Panc1 (cell line): ENCODE measurements at places on chromosomes 3 and 15.

DNA sequence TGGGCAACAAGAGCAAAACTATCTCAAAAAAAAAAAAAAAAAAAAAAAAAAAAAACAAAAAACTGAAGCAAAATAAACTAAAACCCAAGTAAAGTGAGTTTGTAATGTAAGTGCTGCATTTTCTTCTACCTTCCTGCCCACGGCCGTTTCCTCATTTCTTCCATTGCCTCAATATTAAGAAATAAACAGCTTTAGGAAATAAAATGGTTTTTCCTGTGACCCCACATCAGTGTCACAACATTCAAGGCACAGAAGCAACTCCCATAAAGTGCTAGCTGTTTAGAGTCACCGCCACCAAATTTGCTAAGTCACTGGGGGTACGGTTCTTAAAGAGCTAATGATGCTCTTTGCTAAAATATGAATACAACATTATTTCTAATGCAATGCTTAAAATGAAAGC lies 3.3 kb downstream of the PKM start:
- no peak for DNase-seq

DNA sequence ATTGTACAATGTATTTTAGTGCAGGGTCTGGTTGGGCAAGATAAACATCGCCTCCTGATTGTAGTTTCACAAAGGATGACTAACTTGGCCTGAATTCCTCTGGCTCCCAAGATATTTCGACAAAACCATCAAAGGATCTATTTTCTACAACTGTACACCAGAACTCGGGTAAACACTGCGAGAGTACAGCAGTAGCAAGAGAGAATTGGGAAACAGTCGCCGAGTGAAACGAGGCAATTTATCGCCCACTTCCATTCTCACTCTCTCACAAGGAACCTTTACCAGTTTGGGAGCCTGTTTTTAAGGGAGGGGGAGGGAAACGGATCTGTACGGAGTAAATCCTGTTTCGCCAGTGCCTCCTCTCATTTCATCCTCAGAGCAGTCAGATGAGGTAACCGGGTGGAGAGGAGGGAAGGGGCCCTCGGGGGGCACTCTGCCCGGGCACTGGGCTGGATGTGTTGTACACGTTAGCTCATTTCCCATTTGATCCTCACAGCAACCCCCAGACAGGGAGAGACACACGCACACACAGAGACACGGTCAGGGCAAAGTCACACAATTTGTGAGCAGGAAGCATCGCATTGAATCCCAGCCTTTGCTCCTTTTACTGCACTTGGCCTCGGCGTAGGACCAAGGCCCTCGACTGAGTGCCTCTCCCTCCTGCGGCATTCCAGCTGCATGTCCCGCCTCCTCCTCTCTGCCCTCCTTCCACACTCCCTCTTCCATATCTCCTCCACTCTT lies 120.1 kb downstream of the LIPC start:
- DNase-seq, result no peak

DNA sequence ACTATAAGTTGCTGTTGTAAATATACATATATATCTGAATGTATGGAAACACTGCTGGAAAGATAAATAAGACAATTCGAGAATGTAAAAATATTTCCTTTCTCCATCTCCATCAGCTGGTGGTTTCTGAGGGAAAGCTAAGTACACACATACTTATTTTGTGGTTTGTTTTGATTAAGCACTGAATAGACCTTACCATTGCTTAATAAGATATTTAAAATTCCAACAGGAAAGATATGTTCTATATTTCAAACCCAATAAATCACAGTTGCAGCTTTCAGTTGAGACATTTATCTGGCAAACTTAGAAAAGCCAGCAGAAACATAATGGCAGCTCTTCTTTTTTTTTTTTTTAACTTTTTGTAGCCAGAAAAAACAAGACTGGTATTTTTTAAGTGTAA lies 160.4 kb downstream of the VGLL3 start:
- DNase-seq, result no peak

- DNase-seq, result no peak
Measured at GRCh38 chr3:106157411-106157810, 288.6 kb upstream of the CBLB start.

- no peak for DNase-seq
Measured at GRCh38 chr15:95635666-95636065, 694.8 kb upstream of the NR2F2 start.

GRCh38 chr3:26623419-26624208 lies 1.0 kb downstream of the LRRC3B start:
- DNase-seq, result no peak

GRCh38 chr3:188937389-188937788 lies 234.4 kb upstream of the TPRG1 start:
- no peak for DNase-seq

DNA sequence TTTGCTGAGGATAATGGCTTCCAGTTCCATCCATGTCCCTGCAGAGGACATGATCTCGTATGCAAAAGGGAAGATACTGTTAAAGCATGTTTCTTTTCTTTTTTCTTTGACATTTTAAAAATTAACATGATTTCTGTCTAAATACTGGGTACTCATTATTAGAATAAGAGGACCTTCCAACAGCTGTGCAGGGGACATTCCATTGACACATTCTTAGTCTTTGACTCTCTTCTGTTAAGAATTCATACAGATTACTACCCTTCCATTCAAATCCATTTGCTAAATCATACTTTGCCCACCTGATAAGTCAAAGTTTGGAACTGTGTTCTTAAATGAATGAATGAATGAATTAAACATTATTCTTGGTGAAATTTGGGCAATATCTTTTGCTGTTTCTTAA lies 5.1 kb upstream of the CP start:
- no peak for DNase-seq

DNA sequence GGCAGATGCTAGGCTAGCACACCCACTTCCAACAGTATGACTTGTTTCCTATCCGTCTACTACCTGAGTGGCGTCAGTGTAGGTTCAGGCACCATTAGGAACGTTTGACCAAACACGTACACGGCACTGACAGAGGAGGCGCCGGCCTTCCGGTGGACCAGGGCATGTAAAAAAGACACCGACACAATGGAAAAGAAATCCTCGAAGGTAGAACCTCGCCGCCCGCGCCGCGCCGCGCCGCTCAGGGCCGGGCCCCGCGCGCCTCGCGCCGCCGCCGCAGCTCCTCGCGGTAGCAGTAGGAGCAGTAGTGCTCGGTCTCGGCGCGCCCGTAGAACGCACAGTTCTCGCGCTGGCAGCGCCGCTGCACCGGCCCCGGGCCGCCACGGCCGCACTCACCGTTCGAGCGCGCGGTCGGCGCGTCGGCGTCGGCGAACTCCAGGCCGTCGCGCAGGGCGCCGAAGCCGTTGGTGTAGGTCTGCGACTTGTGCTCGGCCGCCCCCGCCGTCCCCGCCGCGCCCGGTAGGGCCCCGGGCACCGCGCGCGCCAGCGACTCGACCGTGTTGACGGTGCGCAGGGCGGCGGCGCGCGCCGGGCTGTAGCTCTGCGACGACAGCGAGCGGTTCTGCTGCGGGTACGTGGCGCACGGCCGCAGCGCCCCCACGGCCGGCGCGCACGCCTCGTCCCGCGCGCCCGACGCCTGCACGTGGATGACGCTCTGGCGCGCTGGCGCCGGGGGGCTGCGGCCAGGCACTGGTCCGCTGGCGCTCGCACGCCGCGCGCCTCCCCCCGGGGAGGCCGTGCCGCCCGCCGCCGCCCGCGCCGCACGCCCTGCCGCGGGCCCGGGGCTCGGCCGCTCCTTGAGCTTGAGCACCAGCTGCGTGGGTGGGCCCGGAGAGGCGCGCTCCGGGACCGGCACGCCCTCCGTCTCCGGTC lies 156.7 kb downstream of the KLF13 start:
- DNase-seq, result no peak

GRCh38 chr3:176976586-176976985 lies 220.7 kb downstream of the TBL1XR1 start:
- no peak for DNase-seq

DNA sequence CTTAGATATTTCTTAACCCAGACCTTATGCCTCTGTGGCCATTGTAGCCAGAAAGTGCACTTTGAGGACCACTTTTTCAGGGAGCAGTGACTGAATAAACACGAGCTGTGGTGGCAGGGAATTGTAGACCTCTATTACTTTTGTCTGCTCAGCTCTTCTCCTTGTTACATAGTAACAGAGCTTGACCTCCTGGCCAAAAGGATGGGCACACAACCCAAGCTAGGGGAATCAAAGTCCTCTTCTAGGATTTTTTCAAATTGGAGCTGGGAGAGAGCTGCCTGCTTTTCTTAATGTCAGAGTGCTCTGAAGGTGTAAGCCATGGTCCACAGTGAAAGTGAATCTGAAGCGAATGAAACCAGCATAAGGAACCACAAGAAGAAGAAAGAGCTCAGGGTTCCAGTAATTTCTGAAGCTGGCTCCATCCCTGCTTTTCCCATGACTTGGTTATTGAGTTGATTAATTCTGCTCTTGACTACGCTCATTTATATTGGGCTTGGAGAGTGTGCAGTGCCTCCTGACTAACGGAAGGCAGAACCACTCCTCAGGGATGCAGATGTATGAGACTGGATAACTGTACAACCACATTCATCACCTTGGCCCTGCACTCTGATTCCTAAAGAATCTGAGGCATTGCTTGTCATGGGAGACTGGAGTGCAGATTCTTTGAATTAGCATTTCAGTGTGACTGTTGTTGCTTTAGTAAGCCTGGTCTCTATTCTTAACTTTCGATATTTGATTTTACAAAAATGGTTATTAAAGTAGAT lies 60.9 kb downstream of the TLNRD1 start:
- DNase-seq, result no peak

DNA sequence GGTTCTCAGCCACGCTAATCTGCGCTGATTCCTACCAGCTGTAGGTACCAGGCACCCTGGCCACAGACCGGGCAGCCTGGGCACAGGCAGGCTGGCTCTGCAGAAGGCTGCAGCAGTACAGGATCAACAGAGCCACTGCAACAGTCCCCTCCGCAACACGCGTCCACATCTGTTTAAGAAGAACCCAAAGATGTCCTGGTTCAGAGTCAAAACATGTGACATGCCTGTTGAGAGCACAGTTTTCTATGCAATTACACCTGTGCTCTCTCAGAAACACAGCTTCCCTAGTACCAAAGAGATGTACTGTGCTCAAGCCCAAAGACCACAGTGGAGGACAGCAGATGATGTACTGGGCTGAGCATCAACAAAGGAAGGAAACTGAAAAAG lies 18.8 kb downstream of the LRIG1 start:
- no peak for DNase-seq

DNA sequence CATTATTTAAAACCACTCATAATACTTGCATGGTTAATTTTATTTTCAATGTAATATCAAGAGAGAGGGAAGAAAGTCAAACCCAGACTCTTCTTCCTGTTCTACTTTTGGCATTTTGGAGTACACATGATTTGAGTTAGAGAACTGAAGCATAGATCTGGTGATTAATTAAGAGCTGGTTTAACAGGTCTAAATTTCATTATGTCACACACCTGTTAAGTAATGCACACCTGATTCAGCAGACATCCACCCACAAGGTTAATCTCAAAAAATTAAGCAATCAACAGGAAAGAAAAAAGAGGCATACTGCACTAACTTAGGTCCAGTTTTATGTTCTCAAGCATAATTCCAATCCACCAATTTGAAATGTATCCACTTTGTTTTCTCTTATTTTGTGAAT lies 101.1 kb upstream of the ICE2 start:
- no peak for DNase-seq

DNA sequence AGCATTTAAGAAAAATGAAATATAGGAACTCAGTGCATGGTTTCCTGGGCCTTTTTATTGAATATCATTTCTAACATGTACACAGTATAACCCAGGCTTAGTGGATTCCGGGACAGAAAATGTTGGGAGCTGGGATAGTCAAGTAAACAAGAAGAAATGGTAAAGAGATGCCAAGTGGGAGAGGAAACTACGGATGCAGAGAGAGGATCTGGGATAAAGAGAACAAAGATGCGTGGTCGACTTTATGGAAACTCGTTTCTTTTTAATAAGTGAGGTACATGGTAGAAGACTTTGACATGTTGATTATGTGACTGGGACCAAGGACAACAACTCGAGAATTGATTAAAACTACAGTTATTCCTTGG lies 1.2 kb upstream of the GPR176 start:
- no peak for DNase-seq

DNA sequence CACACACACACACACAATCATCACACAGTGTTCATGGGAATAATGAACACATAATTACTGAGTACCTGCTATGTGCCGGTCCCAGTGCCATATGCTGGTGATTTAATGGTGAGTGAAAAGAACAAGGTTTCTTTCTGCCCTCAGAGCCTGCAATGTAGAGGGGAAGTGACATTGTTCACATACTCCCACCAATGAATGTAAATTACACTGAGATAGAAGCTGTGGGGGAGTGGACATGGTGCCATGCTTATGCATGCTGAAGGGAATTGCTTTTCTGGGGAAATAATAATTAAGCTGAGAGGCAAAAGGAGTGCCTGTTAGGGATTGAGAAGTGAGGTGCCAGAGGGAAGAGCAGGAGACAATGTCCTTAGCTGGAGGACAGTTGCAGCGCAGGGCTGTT lies 175.1 kb downstream of the MFSD1 start:
- no peak for DNase-seq

DNA sequence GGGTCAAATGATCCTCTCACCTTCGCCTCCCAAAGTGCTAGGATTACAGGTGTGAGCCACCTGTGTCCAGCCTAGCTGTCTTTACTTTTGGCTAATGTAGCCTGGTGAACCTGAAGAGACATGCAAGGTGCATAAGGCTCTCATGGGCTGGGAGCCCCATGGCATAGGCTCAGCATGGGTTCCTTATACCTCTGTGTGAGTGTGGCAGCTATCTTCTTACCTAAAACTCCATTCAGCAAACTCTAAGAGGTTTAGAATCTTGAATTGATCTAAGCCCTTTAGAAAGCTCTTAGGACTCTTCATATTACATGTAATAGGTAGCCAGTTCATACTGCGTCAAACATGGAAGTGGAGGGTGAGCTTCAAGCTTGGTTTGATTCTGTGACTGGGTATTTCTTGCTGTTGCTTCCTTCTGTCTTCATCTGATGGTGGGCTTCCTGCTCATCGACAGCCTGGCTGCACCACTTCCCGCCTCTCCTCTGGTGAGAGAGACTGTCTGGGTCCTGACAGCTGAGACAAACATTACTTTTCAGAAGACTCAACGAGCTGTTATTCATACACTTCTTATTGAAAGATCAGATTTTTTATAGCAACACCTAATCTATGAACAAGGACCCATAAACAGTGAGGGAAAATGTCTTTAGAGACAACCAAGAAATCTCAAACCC lies 19.2 kb upstream of the TKT start:
- DNase-seq, result no peak

DNA sequence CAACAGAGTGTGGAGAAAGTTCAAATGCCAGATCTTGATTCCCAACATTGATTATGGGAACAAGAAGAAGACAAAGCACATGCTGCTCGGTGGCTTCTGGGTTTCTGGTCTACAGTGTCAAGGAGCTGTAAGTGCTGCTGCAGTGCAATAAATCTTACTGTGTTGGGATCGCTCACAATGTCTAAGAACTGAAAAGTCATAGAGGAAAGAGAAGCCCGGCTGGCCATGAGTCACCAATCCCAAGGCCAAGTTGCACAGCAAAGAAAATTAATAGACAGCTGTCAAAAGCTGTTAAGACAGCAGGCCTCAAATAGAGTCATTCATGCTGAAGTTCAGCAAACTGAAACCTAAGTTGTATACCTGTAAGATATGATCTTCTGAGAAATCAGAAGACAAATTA lies 33.2 kb upstream of the SPPL2A start:
- DNase-seq, result no peak
